ENCODE measurements at places on chromosomes 3 and 15.
A peak's percentile ranks its signal among the peaks of the same experiment; 100 is the strongest.

DNA sequence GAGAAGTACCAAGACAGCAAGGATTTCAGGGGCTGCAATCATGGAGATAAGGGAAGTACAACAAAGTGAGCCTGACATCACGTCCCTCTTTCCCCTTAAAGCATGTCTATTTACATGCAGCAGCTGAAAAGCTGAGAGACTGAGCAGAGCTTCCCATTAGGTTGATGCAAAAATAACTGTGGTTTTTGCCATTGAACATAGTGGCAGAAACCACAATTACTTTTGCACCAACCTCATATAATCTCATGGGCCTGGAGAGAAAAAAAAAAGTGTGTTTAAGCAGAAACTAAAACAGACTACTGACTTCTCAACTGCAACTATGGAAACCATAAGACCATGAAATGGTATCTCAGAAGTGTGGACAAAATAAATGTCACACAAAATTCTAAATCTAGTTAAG is 48.3 kb downstream of the CCDC12 start:
- no peak for DNase-seq

- DNase-seq = no peak
Measured at GRCh38 chr3:46184469-46184868, 23.6 kb downstream of the CCR1 start.

DNA sequence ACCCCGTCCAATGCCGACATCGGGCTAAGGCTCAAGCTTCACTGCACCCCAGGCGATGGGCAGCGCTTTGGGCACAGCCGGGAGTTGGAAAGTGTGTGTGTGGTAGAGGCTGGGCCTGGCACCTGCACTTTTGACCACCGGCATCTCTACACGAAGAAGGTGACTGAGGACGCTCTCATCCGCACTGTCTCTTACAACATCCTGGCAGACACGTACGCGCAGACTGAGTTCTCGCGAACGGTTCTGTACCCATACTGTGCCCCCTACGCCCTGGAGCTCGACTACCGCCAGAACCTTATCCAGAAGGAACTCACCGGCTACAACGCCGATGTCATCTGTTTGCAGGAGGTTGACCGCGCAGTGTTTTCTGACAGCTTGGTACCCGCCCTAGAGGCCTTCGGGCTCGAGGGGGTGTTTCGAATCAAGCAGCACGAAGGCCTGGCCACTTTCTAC is 1.0 kb downstream of the PDE12 start:
- DNase-seq = no peak

- no peak for DNase-seq
Measured at GRCh38 chr15:83063551-83063950, 3.5 kb downstream of the BTBD1 start.

GRCh38 chr15:41269887-41270286 is 38.8 kb downstream of the CHP1 start:
- no peak for DNase-seq

DNA sequence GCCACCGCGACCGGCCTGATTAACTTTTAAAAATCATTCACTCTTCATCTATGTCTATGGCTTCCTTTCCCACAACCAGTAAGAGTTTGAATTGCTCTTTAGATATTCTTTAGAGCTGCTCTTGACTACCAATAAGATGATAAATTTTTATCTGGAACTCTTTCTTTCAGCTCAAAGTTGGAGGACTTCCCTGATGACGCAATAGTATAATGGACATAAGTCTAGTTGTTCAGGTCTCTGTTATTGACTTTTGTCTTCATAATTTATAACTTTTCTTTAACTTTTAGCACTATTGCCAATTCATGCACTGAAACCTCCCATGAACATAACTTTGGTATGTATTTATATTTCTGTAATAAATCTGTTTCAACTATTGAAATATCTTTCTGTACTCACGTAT is 61.3 kb upstream of the NLGN1 start:
- no peak for DNase-seq

- DNase-seq = no peak
Measured at GRCh38 chr3:17831366-17831765, 88.9 kb upstream of the TBC1D5 start.

DNA sequence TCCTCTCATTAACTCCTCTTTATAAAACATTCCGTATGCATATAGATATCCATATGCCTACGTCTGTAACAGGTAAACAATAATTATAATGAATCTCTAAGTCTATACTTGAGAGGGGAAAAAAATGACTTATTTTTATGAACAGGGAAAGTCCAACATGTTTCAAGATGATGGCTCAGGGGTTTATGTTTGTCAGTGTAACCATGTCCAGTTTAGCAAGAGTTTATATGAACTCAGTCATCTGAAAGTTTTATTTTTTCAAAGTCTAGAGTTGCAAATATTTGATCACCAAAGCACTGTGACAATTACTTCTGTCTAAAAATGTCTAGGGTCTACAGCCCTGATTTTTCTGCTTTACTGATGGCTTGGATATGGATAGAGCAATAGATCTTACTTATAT is 559.4 kb upstream of the KCNMB2 start:
- DNase-seq = no peak

DNA sequence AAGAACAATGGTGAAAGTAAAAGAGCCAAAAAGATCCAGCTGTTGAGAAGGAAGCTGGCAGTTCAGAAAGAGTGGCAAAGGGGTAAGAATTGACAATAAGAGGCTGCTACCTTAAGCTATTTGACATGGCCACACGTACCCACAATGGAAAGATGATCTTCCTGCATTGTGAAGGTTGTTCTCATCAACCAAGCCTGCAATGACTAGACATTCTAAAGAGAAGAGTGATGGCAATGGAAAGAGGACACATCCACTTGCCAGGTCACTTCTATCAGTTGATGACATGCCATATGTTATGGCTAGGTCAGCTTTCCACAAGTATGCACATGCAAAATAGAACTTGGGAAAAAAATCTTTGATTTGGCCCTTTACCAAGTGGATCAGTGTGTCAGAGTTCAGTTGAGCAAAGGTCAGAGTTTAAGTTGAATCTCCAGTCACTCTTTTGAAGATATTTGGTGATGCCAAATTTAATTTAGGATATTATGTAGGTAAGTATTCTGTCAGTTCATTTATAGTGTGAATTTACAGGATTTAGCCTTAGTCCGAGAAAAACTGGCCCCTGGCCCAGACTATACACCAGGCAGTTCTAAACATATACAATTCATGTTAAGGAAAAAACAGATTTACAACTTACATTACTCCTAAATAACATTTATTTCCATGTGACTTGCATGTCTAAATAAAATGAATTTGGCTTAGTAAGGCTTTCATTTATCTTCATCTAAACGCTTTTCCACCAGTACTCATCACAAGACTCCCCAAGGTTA is 104.9 kb upstream of the FLNB start:
- DNase-seq = no peak

GRCh38 chr15:74857671-74858368 is 14.9 kb upstream of the ULK3 start:
- DNase-seq = no peak

GRCh38 chr15:99042892-99043291 is 35.3 kb upstream of the PGPEP1L start:
- no peak for DNase-seq

GRCh38 chr3:111604119-111604518 is 9.0 kb upstream of the ZBED2 start:
- DNase-seq = no peak

GRCh38 chr3:39177708-39178332 is 14.6 kb downstream of the XIRP1 start:
- peak; percentile 92 for DNase-seq

DNA sequence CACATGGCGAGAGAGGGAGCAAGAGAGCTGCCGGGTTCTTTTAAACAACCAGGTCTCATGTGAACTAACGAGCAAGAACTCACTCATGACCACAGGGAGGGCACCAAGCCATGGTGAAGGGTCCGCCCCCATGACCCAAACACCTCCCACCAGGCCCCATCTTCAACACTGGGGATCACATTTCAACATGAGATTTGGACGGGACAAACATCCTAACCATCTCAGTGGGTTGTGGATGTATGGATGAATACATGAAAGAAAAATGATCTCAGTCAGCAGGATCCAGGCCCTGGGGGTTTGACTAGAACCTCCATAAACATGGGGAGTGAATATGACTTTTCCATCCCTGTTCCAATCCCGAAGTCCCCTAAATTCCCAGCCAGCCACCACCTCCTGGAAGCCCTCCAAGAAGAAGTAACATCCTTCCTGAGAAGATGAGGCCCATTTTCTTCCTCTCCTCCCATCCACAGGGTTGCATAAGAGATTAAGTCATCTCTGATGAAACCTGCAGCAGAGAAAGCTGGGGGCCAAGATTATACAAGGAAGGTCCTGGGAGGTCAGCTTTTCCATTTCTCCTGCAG is 9.5 kb downstream of the CAV3 start:
- DNase-seq = no peak

- no peak for DNase-seq
Measured at GRCh38 chr15:33163816-33164215, 30.7 kb downstream of the FMN1 start.

DNA sequence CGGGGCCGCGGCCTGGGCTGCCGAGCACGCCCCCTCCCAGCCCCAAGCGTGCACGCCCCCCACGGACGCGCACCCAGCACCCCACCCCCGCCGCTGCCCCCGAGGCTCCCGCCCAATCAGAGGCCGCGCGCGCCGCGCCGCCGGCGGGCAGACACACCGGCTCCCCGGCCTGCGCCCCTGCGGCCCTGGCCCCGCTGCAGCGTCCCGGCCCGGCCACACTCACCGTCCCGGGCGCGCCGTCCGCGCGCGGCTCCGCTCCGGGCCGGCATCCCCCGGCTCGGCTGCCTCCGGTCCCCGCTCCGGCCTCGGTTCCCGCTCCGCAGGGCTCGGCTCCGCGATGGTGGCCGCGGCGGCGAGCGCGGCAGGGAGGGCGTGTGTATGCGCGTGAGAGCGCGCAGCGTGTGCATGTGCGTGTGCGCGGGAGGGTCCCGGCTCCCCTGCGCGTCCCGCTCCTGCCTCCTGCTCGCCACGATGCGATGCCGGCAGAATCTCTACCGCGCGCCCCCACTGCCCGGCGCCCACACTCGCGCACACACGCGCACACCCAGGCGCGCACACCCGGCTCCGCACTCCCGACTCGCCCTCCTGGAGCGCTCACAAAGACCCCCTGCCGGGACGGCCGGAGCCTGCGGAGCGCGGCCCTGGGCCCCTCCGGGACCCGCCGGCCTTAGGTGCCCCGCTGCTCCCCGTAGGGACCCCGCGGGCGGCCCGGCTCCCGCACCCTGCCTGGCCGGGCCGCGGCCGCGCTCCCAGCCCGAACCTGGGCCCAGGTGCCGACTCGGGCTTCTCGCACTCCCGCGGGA is 186.5 kb upstream of the LINGO1 start:
- DNase-seq = no peak

GRCh38 chr3:25044762-25045710 is 383.0 kb upstream of the RARB start:
- no peak for DNase-seq
